ENCODE measurements at places on chromosomes 5 and 9. TPM values are rescaled to one million over a fixed set of nuclear protein-coding genes. Genes with fewer than 3 reads are reported as not detected.
A peak's percentile ranks its signal among the peaks of the same experiment; 100 is the strongest.

DNA sequence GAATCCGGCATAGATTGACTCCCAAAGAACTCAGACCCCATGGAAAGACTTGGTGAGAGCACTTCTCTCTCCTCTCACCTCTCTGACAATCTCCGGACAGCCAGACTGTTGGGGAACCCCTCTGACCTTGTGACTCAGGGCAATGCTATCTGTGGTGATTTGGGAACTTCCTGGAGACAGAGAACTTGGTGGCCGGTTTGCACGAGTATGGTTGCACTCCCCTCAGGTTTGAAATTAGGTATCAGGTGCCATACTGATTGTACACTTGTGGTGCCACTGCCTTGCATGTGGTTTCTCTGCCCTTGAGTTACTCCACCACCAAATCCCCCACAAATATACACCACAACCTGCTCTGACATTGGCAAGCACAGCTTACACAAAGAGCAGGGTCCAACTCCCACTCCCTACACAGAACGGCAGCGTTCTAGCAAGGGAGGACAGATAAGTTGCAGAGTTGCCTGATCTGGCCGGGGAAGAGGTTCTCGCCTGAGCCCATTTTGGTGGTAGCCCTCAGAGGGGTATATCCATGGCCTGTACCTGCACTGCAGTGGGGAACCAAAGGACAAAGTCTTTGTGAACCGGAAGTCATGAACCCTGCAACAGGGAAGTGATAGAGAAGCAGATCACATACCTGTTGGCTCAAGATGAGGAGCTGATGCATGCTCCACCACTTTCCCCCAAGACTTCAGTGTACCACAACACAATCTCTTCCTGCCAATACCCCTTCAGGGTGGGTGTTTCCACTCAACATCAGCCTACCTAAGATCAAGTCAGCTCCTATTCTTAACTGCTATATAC lies 255.1 kb downstream of the MCTP1 start:
- DNase-seq: peak; percentile 36

DNA sequence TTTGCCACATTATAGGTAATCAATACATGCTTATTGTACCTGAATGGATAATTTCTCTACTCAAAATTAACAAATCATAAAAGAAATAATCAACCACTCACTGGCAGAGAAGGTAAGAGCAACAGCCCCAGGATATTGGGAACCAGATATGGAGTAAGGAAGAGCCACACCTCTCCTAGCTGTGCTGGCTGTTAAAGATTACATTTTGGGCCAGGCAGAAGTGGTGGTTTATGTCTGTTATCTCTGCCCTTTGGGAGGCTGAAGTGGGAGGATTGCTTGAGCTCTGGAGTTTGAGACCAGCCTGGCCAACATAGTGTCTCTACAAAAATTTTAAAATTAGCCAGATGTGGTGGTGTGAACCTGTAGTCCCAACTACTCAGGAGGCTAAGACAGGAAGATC lies 56.4 kb downstream of the BHMT start:
- no peak for DNase-seq

DNA sequence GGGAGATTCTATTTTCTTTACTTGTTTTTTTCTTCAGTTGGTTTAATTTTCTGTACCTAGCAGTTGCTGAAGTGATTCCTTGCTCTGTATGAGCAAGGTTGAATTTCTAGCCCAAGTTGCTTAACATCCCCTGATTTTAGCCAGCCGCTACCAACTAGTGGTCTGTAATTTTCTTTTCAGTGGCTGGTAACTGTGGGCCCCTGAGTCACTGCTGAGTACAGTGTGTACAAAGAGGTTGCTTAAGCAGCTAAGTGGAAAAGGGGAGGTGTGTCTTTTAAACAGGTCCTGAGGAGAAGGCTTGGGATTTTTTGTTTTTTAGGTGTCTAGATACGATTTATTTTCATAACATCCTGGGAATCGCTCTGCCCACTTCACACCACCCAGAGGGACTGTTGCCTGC lies 254.7 kb downstream of the NR3C1 start:
- DNase-seq: no peak

GRCh38 chr9:13750061-13750460 lies 470.6 kb upstream of the MPDZ start:
- DNase-seq: peak; percentile 81

GRCh38 chr5:174348311-174348981 lies 302.9 kb downstream of the NSG2 start:
- no peak for DNase-seq

GRCh38 chr9:89213396-89213880 lies 34.8 kb upstream of the SHC3 start:
- DNase-seq: no peak

GRCh38 chr9:111902391-111903139 lies 6.0 kb downstream of the UGCG start:
- DNase-seq: no peak

- peak; percentile 17 for DNase-seq
Measured at GRCh38 chr9:126347911-126348760, 21.5 kb downstream of the MVB12B start.

DNA sequence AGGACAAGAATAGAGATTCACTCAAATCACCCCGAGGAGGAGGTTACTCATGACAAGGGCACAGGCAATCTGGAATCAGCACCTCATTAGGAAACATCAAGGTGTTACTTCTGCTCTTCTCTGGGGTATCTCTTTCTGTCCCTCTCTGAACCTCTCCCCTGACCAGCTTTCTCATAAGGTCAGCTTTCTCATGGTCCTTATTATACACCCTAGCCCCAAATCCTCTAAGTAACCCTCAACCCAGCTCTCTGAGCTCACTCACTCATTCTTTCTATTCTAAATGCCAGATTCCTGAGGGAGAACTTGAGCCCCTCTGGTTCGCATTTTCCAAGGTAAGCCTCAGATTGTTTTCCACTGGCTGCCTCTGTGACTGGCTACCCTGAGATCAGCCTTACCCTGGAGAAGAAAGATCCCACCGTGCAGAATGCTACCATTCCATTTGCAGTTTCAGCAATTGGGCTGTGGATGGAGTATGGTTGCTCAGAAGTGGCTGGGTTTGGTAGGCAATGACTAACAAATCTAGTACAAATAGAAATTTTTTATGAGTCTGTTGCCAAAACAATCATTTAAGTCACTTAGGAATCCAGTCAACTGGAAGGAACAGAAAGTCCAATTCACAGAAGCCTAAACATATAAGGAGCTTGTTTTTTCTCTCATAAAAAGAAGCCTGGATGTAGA lies 9.0 kb upstream of the TIMD4 start:
- no peak for DNase-seq

Gene C7
- not detected for total RNA-seq

GRCh38 chr5:133106761-133107572 lies 55.2 kb downstream of the HSPA4 start:
- no peak for DNase-seq

Gene TSSK1B
- total RNA-seq: not detected

GRCh38 chr5:57181154-57181553 lies 7.3 kb downstream of the GPBP1 start:
- DNase-seq: no peak

Gene NME5
- 2.6 TPM for total RNA-seq

GRCh38 chr5:55421074-55421529 lies 113.3 kb downstream of the MTREX start:
- no peak for DNase-seq

Data from A172 (cell line).